Aorta (tissue), 5 donors: ENCODE measurements at places on chromosomes 4 and X. TPM values are rescaled to one million over a fixed set of nuclear protein-coding genes. Genes with fewer than 3 reads are reported as not detected.

DNA sequence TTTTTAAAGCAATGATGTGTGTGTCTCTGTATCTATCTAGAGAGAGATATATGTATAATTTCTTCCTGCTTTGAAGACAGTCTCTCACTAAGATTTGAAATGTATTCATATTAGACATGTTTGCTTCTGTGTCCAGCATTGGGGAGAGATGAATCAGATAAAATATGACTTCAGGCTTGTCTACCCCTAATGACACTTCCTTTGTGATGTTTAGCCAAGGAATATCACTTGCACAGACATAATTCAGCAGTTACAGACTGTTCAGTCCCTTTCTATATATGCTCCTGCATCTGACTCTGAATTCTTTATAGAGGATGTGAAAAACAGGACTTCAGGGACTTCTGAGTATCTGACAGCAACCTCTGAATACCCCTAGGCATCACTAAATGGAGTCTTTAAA, 158.4 kb downstream of the DCLK2 start:
- no peak for DNase-seq

DNA sequence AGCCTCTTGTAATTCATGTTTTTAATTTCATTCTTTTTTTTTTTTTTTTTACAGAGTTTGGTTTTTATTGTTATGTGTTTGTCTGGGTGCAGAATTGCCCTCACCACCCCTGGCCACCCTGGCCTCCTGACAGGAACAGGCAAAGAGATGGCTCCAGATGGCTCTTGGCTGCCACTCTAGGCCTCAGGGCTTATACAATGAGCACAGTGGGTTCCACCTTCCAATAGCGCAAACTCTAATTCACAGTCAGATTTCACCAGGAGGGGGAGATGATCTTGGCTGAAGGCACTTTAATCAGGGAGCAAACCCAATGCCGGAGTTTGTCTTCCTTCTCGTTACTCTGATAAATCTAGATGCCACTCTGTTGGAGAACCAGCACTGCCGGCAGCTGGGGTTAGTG, 24.8 kb downstream of the CPE start:
- no peak for DNase-seq

GRCh38 chrX:11111947-11112346, 815 bp downstream of the HCCS start:
- no peak for DNase-seq

GRCh38 chrX:22788221-22788620, 211.5 kb upstream of the DDX53 start:
- DNase-seq, result no peak

DNA sequence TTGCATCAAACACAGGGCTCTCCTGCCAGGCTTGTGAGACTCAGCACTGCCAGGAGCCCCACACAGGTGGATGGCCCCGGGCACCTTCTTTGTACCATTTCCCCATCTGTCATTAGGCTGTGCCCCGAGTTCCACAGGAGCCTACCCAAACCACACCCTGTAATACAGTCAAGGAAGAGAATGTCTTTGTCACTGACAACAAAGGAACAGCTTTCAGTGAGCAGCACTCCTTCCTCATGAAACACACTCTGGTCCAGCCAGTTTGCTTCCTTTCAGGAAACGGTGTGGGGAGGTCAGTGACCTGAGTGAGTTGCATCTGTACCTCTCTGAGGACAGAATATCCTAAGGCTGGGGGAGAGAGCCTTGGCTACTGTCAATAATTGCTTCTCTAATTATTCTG, 53.7 kb downstream of the LNX1 start:
- DNase-seq, result no peak

Gene MAGEB1
- total RNA-seq, result not detected

- no peak for DNase-seq
These were observed 109.3 kb upstream of the USP9X start for GRCh38 chrX:40975951-40976350.

- no peak for DNase-seq
These were observed 192.2 kb downstream of the ADGRA3 start for GRCh38 chr4:22323691-22324090.

GRCh38 chr4:169210504-169211118, 60.1 kb downstream of the SH3RF1 start:
- DNase-seq, result no peak

DNA sequence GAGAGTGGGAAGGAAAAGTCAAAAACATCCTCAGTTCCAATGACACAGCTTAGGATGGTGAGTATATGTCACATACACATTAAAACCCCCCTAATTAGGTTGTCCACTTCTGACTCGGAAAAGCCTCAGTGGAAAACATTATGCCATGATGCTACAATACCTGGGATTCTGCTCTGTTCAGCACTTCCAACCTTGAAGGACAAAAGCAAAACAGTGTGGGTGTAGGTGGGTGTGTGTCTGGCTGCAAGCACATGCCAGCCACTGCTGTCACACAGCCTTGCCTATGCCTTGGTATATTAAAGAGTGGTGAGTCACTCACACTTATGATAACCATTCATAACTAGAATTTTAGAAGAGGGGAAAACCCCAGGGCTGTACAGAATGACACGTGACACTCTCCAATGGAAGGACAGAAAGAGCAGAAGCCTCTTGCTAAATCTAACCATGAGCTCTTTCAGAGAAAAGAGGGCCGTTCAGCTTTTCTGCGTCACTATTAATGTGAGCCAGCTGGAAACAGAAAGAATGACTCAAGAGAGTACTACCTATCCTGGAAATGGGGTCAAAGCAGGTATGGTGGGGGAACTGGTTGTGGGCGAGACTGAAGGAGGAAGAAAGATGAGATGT, 159.6 kb downstream of the TET2 start:
- peak; percentile 35 for DNase-seq

DNA sequence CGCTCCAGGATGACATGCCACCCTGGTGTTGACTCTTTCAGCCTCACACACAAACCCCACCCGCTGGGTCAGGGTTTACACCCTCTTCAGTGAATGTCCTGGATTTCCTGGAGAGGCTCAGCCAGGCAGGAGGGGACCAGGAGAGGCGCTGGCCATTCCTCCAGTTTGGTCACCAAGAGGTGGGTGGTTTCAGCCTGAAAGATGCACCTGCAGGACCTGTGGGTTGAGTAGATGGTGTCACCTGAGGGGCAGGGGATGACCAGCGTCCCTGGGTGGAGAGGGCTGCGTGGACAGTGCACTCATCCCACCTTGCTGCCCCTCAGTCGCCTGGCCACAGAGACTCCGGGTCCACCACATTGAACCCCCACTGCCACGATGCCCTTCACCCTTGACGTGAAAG, 179.7 kb downstream of the ASMT start:
- DNase-seq, result no peak

Gene TMEM35A
- 3.2 TPM for total RNA-seq

Gene RASL11B
- total RNA-seq, result 5.7 TPM

GRCh38 chr4:152200511-152201333, 335.2 kb downstream of the FBXW7 start:
- DNase-seq, result no peak

DNA sequence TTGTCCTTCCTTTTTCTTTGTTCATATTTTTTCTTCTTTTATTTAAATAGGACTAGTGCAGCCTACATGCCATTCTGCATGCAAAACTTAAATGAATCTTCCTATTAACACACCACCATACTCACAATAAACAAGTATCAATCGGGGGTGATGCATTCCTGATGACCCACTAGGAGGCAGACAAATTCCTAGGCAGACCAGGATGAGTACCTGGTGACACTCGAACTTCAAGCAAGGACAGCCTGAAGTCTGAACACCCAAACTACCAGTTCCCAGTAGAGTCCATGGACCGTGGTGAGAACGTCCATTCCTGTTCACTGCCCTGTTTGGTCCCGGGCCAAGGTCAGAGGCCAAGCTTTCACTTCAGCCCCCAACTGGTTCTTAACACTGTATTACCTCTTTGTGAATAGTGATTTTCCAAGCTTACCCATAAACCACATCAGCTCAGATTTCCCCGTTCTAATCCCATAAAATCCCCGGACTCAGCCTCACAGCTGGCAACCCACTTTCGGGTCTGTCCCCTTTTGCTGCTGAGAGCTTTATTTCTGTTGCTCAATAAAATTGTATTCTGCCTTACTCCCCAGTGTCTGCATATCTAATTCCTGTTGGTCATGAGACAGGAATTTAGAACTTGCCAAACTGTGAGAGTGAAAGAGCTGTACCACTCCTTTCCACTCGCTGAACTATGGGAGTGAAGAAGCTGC, 1286.6 kb downstream of the FSTL5 start:
- DNase-seq, result no peak

DNA sequence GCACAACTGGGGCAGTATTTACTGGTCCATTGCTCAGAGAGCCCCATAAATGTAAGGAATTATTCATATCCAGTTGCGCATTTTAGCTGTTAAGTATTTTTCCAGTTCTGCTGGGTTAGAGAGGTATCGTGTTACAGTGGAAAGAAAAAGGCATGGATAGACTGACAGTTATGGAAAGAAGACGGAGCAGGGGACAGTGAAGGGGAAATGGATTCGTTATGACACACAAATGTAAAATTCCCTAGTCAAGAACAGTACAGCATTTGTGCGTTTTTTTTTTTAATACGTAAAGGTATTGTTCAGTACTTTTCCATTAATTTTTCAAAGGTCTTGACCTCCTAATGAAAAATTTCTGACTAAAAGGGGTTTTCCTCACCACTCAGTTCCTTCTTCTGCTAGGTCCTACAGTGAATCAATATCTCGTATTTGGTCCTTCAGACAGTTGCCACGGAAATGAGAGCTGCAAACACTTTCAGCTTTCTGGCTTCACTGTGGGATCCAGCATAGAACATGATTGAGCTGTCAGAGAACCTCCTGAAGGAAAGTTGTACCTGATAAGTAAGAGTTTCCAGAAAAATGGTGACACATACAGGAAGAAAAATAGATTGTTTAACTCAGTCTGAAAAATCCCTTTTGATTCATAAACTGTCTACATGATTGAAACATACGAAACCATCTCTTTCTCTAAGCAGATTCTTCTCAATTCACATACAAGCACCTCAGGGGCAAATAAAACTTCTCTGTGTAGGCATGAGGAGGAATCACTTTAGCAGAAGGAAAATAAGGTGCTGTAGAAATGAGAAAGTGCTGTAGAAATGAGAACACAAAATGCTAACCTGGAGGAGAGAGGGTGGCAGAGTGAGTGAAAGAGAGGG, 21.8 kb upstream of the BBS12 start:
- no peak for DNase-seq

GRCh38 chr4:3355266-3355748, 62.5 kb downstream of the RGS12 start:
- no peak for DNase-seq

GRCh38 chrX:47863187-47863586, 26.5 kb downstream of the ZNF81 start:
- DNase-seq, result peak; percentile 51

DNA sequence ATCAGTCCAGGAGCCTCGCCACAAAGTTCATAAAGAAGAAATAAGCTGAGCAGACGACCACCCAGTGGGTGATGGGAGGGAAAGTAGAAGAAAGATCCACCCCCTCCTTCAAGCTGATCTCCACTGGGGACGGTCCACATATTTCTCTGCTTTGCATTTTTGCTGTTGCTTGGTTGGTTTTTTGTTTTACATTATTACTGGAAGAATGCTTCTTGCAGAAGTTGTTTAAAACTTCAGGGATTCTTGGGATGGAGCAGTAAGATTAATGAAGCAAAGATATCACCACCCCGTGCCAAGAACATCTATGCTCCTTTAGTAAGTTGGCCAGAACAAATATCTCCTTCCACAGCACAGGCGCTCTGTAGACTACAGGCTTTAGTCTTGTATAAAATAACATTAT, 30.1 kb downstream of the LGI2 start:
- DNase-seq, result no peak

GRCh38 chrX:2500091-2500802, 529 bp downstream of the DHRSX start:
- no peak for DNase-seq

Gene CSAG2
- not detected for total RNA-seq

Gene SH3TC1
- total RNA-seq, result 34.4 TPM

GRCh38 chrX:155334486-155335336, at the start of gene CLIC2:
TSS of gene CLIC2 (minus strand) at chrX:155334614. CDS start at chrX:155334427, 187 bp downstream.
- DNase-seq, result no peak

DNA sequence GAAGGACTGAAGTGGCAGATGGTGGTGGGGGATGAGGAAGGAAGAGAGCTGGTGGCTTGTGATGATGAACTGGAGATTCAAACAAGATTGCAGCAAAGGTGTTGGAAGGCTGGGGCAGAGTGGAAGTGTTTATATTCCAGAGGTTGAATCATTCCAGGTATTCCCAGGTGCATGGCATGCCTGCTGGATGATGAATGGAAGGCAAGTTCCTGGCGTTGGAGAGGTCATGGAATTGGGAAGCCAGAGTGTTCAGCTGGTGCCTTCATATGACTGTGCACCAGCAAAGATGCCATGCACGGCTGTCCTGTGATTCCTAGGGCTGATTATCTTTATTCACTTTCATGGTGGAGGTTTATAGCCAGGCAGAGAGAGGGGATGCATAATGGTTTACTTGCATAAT, 135.8 kb upstream of the PUDP start:
- no peak for DNase-seq

- no peak for DNase-seq
These were observed 47.6 kb downstream of the COL25A1 start for GRCh38 chr4:109254845-109255244.

Gene MAGEB10
- not detected for total RNA-seq

DNA sequence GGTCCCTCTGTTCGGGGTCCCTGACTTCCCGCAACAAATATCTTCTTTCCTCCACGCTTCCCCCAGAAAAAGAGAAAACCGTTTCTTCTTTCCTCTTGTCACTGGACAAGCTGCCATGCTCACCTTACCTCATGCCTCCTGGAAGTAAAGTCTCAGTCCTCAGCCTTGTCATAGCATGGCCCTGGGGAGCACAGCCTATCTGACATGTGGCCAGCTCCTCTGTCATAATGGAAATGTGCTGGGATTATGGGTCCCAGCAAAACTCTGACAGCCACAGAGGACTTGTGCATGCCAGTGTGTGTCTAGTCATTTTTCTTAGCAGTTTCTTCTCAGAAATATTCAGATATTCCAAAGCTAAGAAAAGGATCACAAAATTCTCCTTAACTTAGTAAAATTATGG, 122.4 kb downstream of the AASDH start:
- DNase-seq, result no peak

Gene DMD
- total RNA-seq, result 175 TPM

Gene IRF2
- total RNA-seq, result 49.4 TPM

DNA sequence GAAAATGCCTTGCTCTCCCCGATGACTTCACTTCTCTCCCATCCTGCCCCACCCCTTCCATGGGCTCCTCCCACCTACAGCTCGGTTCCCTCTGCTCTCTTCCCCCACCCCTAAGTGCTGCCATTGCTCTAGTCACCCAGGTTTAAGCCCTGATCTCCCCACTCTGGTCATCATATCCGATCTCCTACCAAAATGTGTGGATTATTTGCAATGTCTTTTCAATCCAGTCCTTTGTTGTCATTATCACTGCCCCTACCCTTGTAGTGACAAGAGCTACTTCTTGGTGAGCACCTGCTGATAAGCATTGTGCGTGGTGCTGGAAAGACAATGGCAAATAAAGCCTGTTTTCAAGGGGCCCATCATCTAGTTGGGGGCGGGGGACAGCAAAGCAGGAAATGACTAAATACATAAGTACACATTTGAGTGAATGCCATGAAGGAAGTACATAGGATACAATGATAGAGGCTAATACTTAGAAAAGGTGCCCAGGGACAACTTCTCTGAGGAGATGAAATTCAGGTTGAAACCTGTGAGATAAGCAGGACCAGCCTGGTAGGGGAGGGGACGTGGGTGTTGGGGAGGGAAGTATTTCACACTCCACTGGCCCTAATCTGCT, 63.8 kb downstream of the DLG3 start:
- no peak for DNase-seq

GRCh38 chr4:172157946-172158345, 344.7 kb downstream of the GALNTL6 start:
- DNase-seq, result no peak

Gene MAGEB16
- total RNA-seq, result not detected
